ENCODE measurements at places on chromosomes 12 and 14. TPM values are rescaled to one million over a fixed set of nuclear protein-coding genes. Genes with fewer than 3 reads are reported as not detected.

GRCh38 chr14:56694609-56695008 is 115.0 kb downstream of the TMEM260 start:
- DNase-seq: no peak

GRCh38 chr14:74952180-74952665 is 3.2 kb downstream of the PGF start:
- no peak for DNase-seq

- no peak for DNase-seq
Measured at GRCh38 chr12:27866373-27867101, 86.5 kb upstream of the MANSC4 start.

Gene EIF2S3B
- 1.3 TPM for total RNA-seq

GRCh38 chr12:107622001-107622400 is 63.6 kb upstream of the PWP1 start:
- peak; percentile 72 for DNase-seq

DNA sequence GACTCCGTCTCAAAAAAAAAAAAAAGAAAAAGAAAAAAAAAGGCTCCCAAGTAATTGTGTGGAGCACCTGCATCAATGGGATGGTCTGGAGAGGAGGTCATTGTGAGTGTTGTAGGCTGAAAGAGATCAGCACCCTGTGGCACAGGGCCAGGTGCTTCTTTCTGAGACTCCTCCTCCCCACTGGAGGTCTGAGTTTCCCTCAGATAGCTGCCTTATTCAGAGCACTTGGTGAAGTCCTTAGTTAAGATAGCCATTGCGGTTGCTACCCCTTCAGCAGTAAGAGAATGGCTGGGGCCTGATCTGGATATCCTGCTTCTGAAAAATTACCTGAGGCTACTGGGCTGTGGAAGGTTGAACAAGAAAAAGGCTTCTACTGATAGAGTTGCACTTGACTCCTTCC is 69.8 kb downstream of the ANO6 start:
- no peak for DNase-seq

Gene NKX2-8
- total RNA-seq: 0.50 TPM

DNA sequence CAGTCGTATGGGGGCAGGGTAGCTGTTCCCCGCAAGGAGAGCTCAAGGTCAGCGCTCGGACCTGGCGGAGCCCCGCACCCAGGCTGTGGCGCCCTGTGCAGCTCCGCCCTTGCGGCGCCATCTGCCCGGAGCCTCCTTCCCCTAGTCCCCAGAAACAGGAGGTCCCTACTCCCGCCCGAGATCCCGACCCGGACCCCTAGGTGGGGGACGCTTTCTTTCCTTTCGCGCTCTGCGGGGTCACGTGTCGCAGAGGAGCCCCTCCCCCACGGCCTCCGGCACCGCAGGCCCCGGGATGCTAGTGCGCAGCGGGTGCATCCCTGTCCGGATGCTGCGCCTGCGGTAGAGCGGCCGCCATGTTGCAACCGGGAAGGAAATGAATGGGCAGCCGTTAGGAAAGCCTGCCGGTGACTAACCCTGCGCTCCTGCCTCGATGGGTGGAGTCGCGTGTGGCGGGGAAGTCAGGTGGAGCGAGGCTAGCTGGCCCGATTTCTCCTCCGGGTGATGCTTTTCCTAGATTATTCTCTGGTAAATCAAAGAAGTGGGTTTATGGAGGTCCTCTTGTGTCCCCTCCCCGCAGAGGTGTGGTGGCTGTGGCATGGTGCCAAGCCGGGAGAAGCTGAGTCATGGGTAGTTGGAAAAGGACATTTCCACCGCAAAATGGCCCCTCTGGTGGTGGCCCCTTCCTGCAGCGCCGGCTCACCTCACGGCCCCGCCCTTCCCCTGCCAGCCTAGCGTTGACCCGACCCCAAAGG is 804 bp downstream of the GAPDH start:
- peak; percentile 71 for DNase-seq

- no peak for DNase-seq
Measured at GRCh38 chr14:61544448-61545330, 150.6 kb upstream of the HIF1A start.

DNA sequence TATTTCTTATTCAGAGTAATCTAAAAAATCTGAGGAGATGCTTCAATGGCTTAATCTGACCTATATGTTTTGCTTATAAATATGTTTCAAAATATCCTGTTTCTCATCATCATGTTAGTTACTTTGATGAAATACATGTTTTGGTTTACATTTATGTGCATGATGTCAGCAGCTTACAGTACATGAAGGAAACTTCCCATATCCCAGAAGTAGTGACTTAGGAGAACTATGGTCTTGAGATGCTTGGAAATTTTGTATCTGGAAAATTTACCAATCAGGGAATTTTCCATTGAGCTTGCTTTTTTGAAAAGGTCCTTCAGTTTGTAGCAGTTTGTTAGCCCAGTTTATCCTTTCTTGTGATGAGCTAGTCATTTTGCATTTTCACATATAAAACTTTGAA is 73.3 kb downstream of the RASSF8 start:
- DNase-seq: no peak

- DNase-seq: no peak
Measured at GRCh38 chr14:104116288-104116755, 22.1 kb upstream of the KIF26A start.

- no peak for DNase-seq
Measured at GRCh38 chr12:69732088-69732487, 6.6 kb upstream of the RAB3IP start.

DNA sequence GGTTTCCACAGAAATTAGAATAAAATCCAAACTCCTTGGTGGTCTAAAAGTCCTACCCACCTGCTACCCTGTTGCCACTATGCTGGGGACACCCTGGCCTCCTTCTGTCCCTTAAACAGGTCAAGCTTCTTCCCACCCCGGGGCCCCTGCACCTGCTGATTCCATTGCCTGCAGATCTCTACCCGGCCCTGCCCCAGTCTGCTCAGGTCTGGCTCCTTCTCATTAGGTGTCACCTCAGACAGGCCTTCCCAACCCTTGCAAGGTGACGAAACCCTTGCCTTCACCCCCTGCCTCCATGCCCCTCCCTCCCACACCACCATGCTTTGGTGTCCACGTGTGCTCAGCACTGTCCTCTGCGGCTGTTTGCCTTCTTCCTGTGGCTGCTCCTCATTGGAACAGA is 170.6 kb downstream of the PIWIL1 start:
- no peak for DNase-seq

Gene E2F7
- 5.0 TPM for total RNA-seq

DNA sequence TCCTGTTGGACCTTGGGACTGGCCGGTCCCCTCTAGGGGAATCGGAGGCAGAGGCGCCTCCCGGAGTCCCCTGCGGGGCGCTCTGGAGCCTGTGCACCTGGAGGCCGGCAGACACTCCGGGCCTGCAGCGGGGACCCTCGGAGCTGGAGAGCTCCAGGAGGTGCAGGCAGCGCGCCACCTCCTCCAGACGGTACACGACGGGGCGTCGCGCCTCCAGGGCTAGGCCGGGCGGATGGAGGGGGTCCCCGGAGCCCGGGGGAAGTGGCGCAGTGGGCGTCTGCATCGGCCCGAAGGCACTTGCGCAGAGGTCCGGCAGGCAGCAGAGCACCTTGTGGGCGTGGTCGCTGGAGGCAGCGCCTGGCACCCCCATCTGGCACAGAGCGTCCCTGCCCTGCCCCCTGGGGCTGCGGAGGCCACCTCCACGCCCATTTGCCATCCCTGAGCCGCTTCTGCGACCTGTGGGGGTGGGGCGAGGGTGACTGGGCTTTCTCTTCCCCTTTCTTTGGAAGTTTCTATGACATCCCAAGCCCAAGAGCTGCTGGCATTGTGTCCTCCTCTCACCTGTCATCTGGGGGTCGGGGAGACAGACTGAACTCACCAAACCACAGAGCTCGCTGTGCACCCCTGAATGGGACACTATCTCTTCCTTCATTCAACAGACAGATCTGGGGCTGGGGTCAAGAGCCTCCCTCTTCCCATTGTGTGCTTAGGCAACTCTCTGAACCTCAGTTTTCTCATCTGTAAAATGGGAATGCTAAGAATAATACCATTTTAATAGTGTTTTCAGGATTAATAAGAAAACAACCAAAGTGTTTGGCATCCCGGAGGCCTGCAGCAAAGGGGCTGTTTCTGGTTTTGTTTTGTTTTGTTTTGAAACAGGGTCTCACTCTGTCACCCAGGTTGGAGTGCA is 37.5 kb upstream of the CORO1C start:
- no peak for DNase-seq

DNA sequence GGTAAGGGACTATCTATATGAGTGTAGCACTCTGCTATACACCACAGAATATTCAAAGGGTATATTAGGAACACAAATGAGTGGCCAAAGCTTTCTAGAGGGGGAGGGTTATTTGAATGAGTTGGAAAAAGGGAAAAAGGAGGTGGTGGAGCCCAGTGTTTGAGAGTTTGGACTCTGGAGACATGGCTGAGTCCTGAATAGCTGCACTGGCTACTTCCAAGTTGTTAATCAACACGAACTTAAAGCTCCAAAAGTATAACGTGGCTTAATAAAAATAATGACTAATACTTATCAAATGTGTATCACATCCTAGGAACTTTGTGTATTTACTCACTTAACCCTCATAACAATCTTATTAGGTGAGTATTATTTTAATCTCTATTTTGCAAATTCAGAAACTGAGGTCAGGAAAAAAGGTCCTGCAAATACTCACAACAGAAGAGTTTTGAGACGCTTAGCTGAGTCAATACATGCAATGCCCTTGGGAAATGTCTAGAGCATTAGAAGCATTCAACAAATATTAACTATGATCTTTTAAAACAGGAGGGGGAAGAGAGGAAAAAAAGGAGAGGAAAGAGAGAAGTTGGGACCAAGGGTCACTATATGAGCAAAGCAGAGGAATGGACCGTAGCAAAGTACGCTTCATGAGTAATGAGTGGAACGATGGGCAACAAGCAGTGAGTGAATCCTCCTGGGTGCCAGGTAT is 189.5 kb upstream of the HMGA2 start:
- no peak for DNase-seq

Gene ATP6V1D
- total RNA-seq: 251 TPM

GRCh38 chr14:95143808-95144620 is 13.3 kb downstream of the DICER1 start:
- DNase-seq: no peak

GRCh38 chr12:3105690-3106479 is 28.7 kb downstream of the TSPAN9 start:
- no peak for DNase-seq

Data from SK-MEL-5 (cell line).